Sciatic nerve (tissue), 2 donors: ENCODE measurements at places on chromosomes 16 and 17. TPM values are rescaled to one million over a fixed set of nuclear protein-coding genes. Genes with fewer than 3 reads are reported as not detected.
A peak's percentile ranks its signal among the peaks of the same experiment; 100 is the strongest.

Gene TBC1D3B
- 8.9 TPM for total RNA-seq

Gene RASL10B
- 5.4 TPM for total RNA-seq

Gene CD300H
- not detected for total RNA-seq

Gene ARHGAP23
- 154 TPM for total RNA-seq

Gene TNFSF13
- 32.7 TPM for total RNA-seq

Gene KRT32
- 0.67 TPM for total RNA-seq

Gene SLC22A31
- total RNA-seq, result 0.98 TPM

DNA sequence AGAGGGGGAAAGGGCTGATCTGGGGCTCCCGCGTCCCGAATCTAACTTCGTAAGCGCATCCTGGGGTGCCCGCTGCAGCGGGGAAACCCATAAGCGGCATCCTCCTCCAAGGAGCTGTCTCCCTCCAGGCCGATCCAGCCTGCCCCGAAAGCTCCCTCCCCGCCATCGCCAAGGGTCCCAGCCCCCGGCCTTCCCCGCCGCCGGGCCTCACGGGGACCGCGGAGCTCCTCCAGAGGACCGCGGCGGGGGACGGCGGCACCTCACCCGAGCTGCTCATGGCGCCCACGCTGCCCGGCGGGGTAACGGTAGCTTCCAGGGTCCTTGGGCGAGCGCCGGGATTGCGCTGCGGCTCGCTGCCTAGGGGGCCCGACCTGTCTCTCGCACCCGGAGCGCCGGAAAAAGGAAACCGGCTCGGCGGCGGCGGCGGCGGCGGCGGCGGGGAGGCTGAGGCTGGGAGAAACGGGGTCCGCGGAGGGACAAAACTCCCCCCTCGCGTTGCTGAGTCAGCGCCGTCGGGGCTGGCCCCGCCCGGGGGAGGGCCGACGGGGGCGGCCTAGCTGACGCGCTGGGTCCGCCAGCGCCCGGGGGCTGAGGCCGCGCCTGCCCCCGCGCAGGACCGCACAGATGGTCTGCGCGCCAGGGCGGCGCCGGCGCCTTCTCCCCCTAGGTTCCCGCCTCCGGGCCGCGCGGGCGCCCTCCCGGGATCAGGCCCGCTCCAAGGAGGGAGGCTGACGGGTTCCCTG is at the start of gene BLMH:
TSS of gene BLMH (minus strand) at position 402 of the 743 bp plus-strand sequence. CDS start at position 277, 125 bp downstream.
- peak; percentile 88 for DNase-seq

DNA sequence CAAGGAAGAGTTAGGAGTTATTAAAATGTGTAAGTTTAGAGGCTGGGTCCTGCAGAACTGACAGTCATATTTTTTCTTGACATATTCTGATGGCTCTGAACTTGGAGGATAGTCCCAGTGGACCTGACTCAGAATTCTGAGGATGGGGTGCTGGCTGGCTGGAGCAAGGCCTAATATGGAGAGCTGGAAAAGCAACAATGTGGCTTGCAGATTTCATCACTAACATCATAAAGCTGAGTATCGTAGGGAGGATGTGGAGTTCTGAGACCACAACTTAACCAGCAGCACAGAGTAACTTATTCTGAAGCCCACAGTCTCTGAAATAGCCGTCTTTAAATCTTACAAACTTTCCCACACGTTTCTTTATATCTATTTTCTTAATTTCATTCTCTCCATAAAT is 2.3 kb downstream of the KRTAP1-5 start:
- DNase-seq, result no peak

GRCh38 chr17:43880420-43880991 is 26.8 kb downstream of the MPP2 start:
- peak; percentile 61 for DNase-seq

DNA sequence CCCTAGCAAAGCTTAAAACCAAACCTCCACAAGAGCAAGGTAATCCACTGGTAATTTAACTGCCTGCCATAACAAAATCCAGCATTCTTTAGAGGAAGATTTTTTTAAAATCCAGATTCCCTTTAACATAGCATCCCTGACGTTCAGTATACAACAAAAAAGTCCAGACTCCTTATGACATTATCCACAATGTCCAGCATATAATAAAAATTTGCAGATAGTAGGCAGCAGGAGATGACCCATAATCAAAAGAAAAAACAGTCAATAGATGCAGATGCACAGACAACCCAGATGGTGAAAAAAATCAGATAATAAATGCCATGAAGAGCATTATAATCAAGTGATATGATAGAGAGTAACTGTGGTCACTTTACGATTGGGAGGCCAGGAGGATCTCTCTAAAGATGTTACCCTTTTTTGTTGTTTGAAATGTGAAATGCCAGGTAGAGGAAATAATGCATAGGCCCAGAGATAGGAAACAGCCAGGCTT is 33.2 kb downstream of the MRC2 start:
- no peak for DNase-seq

DNA sequence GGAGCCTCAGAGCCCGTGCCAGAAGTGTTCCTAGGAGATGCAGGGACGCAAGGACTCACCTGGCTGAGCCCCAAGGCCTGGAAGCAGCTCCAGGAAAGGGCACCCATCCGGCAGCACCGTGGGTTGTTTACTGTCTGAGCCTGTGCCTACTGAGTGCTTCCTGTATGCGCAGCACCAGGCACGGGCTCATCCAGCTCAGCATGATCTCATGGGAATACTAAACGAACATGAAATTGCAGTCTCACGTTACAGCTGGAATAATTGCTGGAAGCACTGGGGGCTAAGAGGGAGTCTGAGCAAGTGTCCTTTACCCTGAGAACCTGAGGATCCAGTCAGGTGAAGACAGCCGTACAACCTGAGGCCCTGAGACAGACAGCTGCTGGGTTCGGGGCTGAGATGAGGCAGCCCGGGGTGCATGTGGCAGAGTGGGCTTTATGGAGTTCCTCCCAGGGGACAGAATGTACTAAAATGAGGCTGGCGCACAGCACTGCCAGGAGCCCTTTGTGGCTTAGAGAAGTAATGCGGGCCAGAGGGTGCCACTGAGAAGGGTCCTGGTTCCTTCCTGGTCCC is 5.4 kb downstream of the CTRL start:
- no peak for DNase-seq

GRCh38 chr17:77528516-77529327 is 388.0 kb downstream of the SEC14L1 start:
- DNase-seq, result peak; percentile 56

GRCh38 chr16:67120025-67120424 is 10.3 kb downstream of the PHAF1 start:
- DNase-seq, result no peak

GRCh38 chr16:53812914-53813313 is 109.0 kb downstream of the FTO start:
- DNase-seq, result no peak

GRCh38 chr16:80442779-80443178 is 98.0 kb upstream of the DYNLRB2 start:
- DNase-seq, result no peak

- no peak for DNase-seq
Observed at GRCh38 chr16:88810166-88810911, 1.4 kb downstream of the APRT start.

DNA sequence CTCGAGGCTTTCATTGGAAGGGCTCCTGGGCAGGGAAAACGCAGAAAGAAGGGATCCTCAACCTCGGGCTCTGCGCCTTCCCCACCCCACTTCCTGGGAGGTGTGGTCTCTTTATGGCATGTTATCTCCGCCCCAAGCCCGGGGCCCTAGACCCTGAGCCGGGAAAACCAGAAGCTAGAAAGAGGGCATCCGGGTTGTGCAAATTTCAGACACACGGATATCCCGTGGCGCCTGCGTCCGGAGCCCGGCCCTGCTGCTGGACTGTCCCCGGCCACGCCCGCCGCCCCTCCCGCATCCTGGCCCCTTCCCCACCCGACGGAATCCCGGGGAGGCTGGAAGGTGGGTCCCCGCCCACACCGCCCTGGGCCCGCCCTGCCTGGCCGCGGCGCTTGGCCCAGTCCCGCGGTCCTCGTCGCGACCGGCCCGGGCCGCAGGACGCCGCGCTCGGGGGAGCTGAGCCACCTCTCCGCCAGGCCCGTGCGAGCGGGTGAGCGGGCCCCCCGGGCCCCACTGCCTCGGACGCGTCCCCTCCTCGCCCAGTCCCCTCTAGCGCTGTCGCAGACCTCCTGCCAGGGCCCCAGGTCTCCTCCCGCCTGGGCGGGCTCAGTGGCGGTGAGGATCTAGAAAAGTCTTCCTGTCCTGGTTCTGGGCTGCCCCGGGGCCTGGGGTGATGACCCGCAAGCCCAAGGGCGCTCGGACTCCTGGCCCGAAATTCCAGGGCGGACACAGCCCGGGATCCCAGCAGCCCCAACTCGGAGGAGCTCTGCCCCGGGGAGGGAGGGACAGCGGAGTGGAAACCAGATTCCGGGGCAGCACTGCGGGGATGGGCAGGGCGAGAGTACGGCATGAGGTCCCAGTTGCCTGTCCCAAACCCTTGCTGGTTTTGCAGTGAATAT is at the start of gene SLC16A5:
TSS of gene SLC16A5 (plus strand) at position 397 of the 896 bp plus-strand sequence. CDS start 5,683 bp downstream, outside the sequence.
- DNase-seq, result peak; percentile 87

GRCh38 chr16:25045696-25046381 is 30.7 kb upstream of the ARHGAP17 start:
- DNase-seq, result no peak

DNA sequence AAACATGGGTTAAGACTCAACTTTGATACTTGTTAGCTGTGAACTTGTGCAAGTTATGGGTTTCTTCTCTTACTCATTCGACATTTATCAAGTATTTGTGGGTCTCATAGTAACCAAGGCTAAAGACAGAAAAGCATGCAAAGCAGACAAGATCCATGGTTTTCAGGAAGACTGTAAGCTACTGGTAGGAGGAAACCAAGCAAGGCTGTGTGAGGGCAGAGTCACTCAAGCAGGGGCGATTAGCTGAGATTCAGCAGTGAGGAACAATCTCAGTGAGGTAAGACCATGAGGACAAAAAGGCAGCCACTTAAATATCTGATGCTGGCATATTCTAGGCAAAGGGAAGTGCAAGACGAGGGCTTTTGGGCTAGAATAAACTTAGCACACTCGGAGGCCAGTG is 29.5 kb downstream of the MBTD1 start:
- DNase-seq, result no peak

GRCh38 chr17:13727441-13728171 is 125.9 kb upstream of the HS3ST3A1 start:
- DNase-seq, result no peak

- DNase-seq, result no peak
Observed at GRCh38 chr16:24070851-24071250, 185.3 kb upstream of the CACNG3 start.

- DNase-seq, result no peak
Observed at GRCh38 chr16:85378145-85379040, 234.7 kb upstream of the GSE1 start.

GRCh38 chr17:59753522-59754467 is 46.3 kb downstream of the VMP1 start:
- no peak for DNase-seq

GRCh38 chr17:61587807-61588660 is 3.0 kb downstream of the NACA2 start:
- DNase-seq, result no peak

- no peak for DNase-seq
Observed at GRCh38 chr17:77999413-78000173, 41.1 kb downstream of the TNRC6C start.

DNA sequence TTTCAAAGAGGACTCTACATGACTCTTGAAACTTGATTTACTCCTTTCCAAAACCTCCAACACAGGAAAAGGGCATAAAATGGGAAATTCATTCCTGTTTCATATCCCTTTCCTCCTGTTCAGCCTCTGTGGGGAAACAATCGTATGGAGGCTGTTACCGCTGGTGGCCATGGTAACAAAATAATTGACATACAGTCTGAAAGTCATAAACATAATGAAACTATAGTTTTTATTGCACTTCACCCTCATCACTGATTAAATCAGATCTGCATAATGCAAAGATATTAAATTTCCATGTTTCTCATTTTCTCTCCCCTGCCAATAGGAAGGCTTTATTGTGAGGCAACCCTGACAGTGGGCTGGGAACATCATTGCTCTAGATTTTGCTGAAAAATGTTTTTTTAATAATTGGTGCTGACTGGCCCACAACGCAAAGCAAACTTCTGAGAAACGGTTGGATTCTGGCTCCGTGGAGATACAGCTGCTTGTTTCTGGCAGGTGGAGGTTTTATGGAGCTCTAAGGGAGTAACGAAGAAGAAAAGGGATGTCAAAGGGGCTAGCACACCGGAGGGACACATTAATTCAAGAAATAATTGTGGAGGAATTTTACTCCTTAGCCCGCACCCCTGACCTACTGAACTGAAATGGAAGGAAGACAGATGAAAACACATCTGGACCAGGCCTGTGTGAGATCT is 154.2 kb upstream of the SHISA6 start:
- DNase-seq, result no peak
